ENCODE measurements at places on chromosomes 5 and 9.

DNA sequence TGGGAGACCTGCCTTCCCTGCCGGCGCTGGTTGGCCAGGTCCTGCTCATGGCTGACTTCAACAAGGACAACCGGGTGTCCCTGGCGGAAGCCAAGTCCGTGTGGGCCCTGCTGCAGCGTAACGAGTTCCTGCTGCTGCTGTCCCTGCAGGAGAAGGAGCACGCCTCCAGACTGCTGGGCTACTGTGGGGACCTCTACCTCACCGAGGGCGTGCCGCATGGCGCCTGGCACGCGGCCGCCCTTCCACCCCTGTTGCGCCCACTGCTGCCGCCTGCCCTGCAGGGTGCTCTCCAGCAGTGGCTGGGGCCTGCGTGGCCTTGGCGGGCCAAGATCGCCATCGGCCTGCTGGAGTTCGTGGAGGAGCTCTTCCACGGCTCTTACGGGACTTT, 10.6 kb downstream of the DIPK1B start:
- DNase-seq: no peak

DNA sequence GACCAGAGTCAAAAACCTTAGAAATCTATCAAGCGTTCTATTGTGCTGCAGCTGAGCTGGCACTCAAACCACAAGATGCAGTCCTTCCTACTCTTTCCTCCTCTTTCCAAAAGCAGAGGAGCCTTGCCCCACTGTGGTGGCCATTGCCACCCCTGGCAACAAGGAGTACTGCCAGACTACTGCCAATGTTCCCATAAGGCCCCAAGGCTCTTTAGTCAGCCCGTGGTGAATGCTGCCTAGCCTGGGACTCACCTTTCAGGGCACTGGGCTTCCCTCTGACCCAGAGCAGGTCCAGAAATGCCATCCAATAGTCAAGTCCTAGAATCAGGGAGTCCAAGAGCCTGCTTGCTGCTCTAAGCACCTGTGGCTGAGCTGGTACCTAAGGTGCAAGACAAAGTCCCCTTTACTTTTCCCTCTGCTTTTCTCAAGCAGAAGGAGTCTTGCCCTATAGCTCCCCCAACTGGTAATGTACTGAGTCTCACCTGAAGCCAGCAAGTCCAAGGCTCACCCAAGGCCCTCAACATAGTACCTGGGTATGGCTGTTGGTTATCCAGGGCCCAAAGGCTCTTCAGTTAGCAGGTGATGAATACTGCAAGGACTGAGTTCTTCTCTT, 219.4 kb downstream of the ATPSCKMT start:
- no peak for DNase-seq

GRCh38 chr5:150341331-150341730, 16.2 kb upstream of the TCOF1 start:
- DNase-seq: no peak

DNA sequence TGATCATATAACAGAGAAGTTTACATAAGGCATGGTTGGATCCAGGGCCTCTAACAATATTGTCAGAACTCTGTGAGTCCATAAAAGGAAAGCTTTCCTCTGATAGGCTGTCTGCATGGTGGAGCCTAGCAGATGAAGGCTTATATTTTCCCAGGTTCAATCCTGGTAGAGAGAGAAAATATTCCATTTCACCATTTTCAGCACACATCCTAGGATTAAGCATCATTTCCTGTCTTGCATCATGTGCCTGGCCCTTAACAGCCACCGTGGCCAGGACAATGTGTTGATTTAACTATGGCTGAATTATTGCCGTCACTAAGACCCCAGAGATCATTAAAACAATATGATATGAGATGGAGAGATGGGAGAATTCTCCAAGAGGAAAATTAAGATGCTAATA, 90.9 kb upstream of the GRIA1 start:
- DNase-seq: no peak

GRCh38 chr5:132313366-132313765, 19.2 kb downstream of the SLC22A4 start:
- no peak for DNase-seq
